ENCODE measurements at places on chromosomes 3 and 15. TPM values are rescaled to one million over a fixed set of nuclear protein-coding genes. Genes with fewer than 3 reads are reported as not detected.

ACKR4 gene
- total RNA-seq: not detected

GRCh38 chr3:48151058-48151806 is 37.0 kb downstream of the CDC25A start:
- DNase-seq: no peak

- DNase-seq: peak; percentile 89
Measured at GRCh38 chr3:190382082-190382481, 5.9 kb upstream of the CLDN16 start.

- DNase-seq: no peak
Measured at GRCh38 chr15:65110676-65111292, 4.2 kb downstream of the UBAP1L start.

GRCh38 chr3:61788623-61789507 is 227.5 kb downstream of the PTPRG start:
- no peak for DNase-seq

DNA sequence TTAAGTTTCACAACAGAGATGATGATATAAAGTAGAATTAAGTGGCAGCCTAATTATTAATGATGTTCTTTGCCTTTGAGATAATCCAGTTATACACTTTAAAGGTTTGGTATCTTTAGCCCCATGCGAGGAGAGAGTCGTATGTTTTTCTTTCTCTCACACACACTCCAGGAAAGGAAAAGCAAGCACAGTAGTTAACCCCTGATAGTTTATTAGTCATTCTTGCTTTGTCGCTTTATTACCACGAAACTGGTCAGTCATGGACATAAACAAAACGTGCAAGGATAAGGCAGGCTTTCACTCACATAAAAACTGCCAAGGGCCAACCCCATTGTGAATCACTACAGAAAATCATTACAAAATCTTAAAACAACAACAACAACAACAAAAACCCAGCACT is 866.9 kb downstream of the FHIT start:
- DNase-seq: no peak

DNA sequence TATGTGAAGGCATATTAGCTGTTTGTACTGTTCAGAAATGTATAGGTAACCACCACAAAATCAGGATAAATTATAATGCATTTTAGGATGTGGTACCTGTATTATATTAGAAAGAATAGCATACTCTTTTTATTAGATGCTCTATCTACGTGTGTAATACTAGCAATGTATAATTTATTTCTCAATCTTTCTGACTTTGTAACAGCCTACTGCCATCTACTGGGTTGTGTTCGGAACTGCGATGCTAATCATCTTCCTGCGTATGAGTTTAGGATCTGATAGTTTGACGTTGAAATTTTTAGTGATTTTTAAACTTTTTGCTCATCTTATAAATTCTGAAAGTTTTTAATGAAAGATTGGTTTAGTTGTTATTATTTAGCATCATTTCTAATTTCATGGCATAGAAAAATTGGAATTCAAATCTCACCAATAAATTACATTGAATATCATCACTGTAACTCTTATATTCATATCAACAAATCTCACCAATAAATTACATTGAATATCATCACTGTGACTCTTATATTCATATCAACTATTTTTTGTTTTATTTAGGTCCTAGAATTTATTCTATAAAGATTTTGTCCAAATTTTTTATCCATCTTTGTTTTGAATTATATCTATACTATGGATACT is 322.7 kb upstream of the ZNF717 start:
- no peak for DNase-seq

DNA sequence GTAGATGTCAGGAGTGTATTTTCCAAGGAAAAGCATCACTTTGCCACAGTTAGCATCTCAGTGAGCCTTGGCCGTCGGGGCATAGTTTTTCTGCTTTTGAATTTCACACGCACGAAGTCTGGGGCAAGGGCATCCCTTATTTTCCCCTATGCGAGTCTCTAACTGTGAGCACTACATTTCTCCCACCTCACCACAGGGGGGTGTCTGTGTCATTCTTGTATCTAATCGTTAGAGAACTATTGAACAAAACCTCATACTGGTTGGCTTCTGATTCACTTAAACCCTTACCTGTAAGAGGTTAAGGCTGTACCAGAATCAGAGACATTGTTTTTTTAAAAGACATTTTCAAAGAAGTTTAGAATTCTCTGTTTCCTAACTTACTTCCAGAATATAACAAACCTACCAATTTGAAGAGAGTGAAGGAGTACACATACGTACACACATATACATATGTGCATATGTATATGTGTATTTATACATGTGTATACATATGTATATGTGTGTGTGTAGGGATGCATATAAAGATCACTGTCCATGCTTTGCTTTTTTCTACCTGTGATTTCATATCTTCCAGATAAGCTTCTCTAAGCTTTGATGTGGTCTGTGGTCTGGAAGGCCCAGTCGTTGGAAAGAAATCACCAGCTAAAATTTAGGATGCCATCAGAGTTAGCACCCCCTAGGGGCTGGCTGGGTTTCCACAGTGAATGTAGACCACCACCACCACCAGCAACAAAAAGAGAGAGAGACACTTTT is 49.4 kb downstream of the MYZAP start:
- no peak for DNase-seq
